ENCODE measurements at places on chromosomes 7 and 10.

DNA sequence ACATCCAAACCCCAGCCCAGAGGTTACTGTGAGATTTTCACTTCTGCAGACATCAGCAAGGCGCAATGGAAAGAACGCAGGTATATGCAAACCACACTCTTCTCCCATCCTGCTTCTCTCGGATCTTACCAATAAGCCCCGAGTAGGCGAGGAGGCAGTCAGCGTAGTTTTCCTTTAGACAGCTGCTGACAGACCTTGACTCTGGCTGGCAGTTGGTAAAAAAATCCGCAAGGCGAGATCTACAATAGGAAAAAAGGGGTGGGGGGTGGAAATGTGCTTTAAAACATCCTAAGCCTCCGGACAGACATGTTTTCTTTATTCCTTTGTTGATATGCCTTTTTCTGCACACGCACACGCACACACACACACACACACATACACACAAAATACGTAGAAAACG is 176.5 kb downstream of the GFRA1 start:
- DNase-seq, result no peak

DNA sequence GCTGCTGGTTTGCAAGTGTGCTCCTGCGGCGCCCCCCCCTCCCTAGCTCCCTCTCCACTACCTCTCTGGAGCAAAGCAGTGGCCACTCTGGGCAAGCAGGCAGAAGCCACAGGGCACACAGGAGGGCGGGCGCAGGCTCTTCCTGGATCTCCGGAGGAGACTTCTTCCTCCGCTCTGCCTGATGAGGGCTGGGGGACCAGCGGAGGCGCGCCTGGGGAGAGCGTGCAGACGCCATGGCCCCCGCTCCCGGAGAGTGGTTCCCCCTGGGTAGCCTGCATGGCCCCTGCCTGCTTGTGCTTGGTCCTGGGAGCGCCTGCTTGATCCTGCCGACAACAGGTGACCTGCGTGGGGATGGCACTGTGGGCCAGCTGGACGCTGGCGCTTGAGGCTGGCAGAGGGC is 29.0 kb downstream of the ANKMY2 start:
- no peak for DNase-seq

GRCh38 chr10:111199587-111199986 is 122.8 kb downstream of the ADRA2A start:
- no peak for DNase-seq

GRCh38 chr7:66837007-66837406 is 84.0 kb upstream of the TMEM248 start:
- no peak for DNase-seq

GRCh38 chr7:87517136-87517815 is 41.8 kb upstream of the ABCB4 start:
- DNase-seq, result no peak

DNA sequence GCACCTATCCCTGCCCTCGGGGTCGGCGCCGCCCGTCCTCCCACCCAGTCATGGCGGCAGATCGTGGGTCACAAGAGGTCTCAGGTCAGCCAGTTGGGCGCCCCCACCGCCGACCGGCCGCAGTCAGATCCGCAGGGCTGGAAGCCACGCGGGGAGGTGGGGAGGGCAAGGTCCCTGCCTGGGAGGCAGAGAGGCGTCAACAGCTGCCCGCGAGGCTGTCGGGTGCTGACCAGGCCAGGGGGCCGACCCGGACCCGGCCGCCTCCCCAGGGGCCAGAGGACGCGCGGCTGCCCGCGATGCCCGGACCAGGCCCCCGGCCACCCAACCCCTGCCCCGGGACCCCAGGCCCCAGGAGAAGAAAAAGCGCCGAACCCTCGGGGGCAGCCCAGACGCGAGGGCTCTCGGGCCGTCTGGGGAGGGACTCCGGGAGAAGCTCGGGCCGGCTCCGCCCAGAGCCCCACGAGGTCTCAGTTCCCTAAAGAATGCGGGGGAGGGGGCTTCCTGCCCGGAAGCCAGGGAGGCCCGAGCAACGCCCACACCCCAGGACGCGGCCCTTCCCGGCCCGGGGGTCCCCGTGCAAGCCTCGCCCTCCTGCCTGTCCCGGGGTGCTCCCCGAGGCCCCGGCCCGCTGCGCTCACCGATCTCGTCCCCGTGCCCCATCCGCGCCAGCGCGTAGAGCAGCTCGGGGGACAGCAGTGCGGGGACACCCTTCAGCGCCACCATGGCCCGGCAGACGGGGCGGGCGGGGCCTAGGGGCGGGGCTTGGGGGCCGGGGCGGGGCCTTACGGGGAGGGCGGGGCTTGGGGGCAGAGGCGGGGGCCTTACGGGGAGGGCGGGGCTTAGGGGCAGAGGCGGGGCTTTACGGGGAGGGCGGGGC is at the start of gene FUOM:
FUOM (minus strand) TSS at position 735 of the 877 bp plus-strand sequence; CDS start at position 723, 12 bp downstream.
- no peak for DNase-seq

DNA sequence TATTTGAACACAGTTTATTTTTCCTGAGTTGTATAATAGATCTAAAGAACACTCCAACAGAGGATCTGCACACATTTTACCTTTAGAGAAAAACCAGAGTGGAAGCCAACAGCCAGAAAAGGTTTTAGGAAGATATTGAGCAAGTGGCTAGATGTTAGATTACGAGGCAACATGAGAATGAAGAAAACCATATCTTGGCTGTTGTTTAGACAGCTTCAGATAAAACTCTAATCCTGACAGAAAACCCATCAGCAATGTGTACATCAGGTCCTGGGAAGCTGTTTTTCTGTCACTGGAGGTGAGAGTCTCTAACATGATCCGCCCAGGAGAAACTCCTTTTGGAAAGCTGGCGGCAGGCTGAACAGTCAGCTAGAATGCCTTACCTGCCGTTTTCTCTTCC is 159.5 kb downstream of the SPAG6 start:
- no peak for DNase-seq

DNA sequence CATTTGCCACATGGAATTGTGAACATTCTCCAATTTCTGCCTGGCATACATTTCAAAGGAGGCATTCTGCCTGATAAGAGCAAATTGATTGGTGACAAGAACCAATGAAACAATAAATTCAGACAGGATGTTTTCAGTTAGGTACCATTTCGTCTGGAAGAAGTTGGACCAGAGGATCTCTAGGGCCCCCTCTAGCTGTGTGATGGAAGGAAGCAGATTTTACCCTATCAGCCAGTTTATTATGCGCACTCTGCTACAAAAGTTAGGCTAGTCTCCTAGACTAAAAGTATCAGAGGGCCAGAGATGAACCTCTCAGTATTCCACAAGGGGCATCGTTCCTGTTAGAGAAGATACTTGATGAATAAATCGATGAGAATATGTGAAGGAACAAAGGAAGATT is 118.0 kb downstream of the BUB3 start:
- DNase-seq, result no peak

DNA sequence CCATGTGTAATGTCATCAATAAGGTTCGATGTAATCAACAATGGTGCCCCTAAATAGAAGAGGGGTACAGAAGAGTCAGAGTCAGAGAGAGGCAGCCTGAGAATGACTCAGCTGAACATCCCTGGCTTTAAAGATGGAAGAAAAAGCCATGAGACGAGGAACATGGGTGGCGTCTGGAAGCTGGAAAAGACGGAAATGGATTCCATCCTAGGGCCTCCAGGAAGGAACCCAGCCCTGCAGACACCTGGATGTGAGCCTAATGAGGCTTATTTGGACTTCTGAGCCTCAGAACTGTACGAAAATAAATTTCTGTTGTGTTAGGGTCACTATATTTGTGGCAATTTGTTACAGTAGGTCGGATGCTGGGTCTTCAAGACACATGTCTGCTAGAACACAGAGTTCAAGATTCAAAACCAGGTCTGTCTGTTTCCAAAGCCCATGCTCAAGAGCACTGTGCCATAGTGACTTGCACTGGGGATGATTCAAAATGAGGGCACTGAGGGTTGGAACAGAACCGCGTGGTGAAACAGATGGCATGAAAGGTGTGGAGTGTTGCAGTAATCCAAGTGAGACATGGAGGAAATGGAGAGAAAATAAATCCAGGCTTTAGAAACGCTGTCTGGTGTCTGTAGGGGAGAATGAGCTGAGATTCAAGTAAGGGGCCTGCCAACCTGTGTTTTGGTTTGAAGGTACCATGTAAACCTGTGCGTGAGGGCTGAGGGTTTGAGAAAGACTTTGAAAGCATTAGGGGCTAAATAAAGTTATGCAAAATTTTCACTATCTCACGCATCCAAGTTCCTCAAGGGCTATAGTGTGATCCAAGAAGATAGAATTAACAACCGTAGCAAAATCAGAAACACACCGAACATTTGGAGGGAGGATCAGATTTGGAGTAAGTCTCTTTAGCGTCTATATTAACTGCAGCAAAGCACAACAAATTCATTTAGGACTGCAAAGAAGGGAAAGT is 849.1 kb upstream of the AUTS2 start:
- DNase-seq, result no peak

GRCh38 chr10:13270877-13271551 is 28.9 kb downstream of the PHYH start:
- DNase-seq, result no peak

DNA sequence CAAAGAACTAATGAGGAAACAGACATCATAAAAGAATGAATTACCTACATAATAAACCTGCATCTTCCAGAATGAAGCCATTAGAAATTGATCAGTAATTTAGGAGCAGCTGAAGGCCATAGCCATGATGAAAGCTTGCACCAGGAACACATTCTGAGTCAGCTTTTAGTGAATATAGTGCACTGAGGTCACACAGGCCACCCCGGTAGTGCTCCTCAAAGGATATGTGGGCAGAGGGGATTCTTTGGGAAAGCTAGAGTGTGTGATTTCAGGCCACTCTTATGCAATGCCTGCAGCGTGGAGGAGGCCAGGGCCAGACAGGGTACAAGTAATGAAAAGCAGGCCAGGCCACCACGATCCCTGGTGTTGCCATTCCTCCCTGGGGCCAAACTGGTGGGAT is 451.9 kb downstream of the GRID1 start:
- no peak for DNase-seq

DNA sequence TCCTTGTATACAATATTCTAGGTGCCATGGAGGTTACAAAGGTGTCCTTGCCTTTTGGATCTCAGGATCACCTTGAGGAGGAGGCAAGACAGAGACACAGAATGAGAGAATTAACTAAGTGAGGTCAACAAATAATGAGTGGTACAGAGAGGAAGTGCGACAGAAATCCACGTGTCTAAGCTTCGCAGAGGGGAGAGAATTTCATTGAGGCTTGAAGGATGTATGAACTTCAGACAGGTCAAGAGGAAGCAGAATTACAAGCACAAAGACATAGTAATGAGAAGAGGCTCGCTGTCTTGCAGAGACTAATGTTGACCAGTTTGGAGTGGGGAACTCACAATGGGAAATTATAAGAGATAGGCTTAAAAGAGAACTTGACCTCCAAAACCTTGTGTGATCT is 308.7 kb downstream of the FRMD4A start:
- DNase-seq, result no peak

DNA sequence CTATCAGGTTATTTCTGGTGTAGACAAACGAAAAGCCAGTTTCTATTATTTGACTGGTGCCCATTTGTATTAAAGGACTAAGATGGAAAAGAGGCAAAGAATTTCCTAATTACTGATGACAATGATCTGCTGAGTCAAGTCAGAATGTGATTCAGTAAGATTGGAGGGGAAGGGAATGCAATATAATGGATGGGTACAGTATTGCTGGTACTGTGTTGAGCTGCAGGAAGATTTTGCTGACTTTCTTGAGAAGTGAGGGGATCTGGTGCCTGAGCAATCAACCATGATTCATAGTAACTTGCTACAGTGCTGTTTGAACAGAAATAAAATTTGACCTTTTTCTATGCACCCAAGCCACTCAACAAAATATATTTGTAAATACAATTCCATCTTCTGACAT is 139.1 kb upstream of the RHEB start:
- no peak for DNase-seq

- no peak for DNase-seq
These were observed 71.1 kb downstream of the ZRANB1 start for GRCh38 chr10:125012851-125013528.

DNA sequence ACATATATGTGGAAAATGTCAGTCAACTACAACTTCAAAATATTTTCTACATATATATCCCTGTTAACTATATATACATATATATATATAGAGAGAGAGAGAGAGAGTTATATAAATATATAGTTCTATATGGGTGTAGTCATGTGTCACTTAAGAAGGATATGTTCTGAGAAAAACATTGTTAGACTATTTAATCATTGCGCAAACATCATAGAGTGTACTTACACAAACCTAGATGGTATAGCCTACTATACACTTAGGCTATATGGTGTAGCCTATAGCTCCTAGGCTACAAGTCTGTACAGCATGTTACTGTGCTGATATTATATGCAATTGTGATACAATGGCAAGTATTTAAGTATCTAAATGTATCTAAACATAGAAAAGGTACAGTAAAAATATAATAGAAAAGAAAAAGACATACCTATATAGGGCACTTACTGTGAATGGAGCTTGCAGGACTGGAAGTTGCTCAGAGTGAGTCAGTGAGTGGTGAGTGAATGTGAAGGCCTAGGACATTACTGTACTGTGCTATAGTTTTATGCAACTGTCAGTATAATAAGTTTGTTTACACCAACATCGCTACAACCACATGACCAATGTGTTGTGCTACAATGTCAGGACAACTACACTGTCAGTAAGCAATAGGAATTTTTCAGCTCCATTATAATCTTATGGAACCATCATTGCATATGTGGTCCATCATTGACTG is 18.0 kb upstream of the FGL2 start:
- DNase-seq, result no peak

DNA sequence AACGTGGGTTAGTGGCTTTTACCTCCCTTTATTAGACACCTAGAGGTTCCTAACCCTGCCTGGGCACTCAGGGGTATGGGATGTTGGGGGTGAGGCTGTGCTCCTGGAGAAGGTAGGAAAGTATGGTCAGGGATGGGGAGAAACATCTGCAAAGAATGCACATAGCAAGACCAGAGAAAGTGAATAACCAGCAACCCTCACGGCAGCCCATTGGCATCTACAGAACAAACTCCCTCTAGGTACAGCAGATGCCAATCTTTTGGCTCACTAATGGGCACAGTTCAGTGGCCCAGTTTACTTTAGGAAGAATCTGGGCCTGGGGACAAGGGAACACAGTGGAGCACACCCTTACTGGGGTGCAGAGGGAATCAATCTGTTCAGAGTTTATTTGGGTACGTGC is 143.9 kb downstream of the JAZF1 start:
- no peak for DNase-seq

- DNase-seq, result no peak
These were observed at the start of gene MGAM2 for GRCh38 chr7:142111499-142111898. Gene MGAM2 (plus strand): TSS chr7:142111718. CDS start chr7:142116874, 5,156 bp downstream.

- DNase-seq, result no peak
These were observed 58.5 kb upstream of the FERD3L start for GRCh38 chr7:19203686-19204085.

DNA sequence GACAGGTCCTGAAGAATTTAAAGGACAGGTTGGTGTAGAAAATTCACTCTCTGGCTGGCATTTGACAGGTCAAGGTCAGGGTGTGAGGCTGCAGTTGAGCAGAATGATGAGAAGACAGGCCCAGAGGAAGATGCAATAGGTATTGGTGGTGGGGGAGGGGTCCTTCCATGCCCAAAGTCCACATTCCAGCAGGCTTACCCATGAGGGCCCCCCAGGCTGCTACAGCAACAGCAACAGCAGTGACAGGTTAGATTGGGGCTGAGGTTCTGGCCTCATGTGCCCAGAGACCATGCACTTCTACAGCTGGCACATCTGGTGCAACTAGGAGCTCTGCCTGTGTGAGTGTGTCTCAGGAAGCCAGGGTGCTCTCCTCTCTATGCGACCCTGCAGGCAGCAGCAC is 223.5 kb upstream of the GHITM start:
- no peak for DNase-seq

Data from AG09319 (cell line).